ENCODE measurements at places on chromosomes 7 and 10. TPM values are rescaled to one million over a fixed set of nuclear protein-coding genes. Genes with fewer than 3 reads are reported as not detected.
A peak's percentile ranks its signal among the peaks of the same experiment; 100 is the strongest.

DNA sequence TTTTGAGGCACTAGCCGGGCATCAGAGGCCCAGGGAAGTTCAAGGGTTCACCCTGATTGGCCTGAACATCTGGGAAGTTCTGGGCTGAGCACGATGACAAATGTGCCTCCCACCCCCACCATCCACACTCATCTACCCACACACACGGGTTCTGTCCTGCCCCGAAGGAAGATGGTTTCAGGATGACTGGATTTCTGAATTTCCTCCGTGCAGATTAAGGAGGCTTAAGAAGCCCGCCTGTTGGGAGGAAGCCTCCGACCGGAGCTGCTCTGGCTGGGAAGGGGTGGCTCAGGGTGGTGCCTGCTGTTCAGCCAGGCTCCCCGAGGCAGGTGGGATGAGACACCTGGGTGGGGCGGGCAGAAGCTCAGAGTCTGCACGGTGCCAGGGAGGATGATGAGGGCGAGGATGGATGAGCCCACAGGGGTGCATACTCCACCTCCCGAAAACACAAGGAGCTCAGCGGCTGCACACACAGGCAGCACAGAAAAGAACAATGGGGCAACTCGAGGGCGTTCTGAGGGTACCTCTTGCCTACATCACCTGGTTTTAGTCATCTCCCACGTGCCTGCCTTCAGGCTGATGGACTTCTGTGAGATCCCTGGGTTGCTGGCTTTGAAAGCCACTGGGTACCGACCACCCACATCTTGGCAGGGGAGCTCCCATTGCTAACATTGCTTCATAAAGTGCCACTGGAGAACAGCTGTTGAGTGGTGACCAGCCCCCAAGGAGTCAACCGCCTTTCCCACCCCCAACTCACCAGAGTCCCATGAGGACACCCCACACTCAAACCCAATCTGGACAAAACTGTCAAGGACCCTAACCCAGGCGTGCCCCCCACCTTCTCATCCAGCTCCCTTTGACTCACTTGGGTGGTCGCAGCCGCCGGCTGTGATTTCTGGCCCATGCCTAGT lies 41.2 kb downstream of the CALML3 start:
- peak; percentile 91 for DNase-seq

DNA sequence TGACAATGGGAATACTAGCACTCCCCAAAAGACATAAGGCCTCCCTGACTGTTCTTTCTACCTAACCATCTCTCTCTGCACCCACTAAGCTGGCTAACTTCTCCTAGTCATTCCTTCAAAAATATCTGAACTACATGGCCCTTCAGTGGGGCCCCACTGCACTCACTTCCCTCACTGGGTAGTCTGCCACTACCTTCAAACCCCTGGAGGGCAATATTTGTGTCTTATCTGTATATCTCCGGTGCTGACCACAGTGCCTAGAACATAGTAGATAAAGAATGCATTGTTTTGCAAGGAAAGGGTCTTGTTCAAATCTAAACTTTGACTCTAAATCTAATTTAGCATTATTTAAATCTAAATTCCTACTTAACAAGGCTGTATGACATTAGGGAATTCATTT lies 44.3 kb downstream of the CACUL1 start:
- no peak for DNase-seq

- DNase-seq: peak; percentile 38
These were observed 60.6 kb downstream of the PRTFDC1 start for GRCh38 chr10:24891823-24892222.

DNA sequence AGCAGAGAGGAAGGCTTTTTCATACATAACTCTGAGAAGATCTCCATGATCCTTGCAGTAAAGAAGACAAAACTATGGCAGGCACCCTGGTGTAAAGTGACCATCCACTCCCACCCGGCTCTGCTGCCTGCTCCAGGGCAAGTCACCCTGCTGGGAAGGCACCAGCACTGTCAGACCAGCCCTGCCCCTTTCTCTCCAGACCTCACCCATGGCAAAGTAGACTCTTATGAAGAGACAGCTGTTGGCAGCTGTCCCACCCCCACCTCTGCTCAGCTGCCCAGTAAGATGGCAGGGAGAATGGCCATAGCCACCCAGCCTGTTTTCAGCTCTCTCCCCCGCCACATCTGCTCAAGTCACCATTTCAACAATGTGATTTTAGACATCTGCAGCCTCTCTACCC lies 8.6 kb upstream of the ZMIZ2 start:
- DNase-seq: no peak

DNA sequence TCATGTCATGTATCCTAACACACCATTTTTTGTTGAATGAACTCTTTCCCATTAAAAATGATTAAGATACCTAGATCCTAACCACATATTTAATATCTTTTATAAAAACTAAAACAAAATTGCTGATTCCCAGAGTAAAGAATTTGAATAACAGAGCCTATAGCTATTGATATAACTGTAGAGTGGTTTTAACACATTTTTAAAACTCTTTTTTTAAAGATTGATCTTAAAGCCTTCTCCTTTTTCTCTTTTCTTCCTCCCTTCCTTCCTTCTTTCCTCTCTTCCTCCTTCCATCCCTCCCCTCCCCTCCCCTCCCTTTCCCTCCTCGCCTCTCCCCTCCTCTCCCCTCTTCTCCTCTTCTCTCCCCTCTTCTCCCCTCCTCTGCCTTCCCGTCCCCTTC lies 605.4 kb upstream of the FZD8 start:
- DNase-seq: no peak

DNA sequence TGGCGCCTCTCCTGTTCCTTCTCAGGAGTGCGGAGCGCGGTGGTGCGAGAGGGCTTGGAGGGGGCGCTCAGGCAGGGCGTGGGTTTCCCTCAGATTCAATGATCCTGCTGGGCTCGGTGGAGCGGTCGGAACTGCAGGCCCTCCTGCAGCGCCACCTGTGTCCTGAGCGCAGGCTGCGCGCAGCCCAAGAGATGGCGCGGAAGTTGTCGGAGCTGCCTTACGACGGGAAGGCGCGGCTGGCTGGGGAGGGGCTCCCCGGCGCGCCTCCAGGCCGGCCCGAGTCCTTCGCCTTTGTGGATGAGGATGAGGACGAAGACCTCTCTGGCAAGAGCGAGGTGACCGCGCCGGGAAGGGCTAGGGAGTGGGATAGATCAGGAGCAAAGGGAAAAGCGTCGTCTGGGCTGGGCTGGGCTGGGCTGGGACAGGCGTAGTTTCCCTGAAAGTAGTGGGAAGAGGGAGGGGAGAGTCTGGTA lies 17.0 kb downstream of the FAM131B start:
- DNase-seq: peak; percentile 52

- peak; percentile 87 for DNase-seq
These were observed 627 bp downstream of the DUSP5 start for GRCh38 chr10:110498087-110498981.

DNA sequence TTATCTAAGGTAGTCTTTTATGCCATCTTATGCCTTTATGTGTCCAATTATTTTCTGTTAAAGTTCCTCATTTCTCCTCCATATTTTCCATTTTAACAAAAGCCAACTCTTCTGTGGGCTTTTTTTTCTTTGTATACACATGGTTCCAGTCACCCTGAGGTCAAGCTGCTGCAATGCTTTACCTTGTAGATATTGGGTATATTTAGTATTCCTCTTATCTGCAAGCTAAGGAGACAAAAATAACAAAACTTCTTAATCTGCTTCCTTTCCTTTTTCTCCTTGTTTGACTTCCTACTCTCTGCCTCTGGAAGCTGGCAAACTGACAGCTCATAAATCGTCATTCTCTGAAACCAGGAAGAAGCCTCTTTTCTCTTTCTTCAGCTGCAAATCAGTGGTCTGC lies 885.0 kb upstream of the LRRN3 start:
- no peak for DNase-seq

PTPRZ1 gene
- not detected for polyA plus RNA-seq

SPDYE8 gene
- 0.14 TPM for polyA plus RNA-seq

Measured in GM23248 (cell line).